Stimulated activated CD8-positive, alpha-beta memory T cell treated with anti-CD3 and anti-CD28 coated beads, Interleukin-4, amount 100 ng/mL, for 4 hours (primary cell): ENCODE measurements at places on chromosomes 7 and 10.

DNA sequence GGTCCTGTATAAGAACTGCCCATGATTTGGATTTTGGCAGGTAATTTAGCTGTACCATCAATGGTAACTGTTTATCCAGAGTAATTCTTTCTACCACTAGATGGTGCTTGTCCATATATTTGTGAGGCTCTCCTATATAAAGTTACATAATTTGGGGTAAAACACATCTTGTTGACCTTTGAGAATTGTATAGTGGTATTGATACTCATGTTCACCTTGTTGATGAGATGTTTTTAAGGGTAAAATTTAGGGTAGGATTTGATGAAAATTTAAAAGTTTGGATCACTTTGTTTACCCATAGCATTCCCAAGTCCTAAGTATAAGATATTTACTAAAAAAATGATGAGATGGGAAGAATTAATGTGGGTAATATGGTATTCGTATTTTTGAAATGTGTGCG, 31.6 kb downstream of the ST7 start:
- no peak for DNase-seq

- DNase-seq, result no peak
These were observed 96.3 kb downstream of the HIF1AN start for GRCh38 chr10:100632027-100632426.

DNA sequence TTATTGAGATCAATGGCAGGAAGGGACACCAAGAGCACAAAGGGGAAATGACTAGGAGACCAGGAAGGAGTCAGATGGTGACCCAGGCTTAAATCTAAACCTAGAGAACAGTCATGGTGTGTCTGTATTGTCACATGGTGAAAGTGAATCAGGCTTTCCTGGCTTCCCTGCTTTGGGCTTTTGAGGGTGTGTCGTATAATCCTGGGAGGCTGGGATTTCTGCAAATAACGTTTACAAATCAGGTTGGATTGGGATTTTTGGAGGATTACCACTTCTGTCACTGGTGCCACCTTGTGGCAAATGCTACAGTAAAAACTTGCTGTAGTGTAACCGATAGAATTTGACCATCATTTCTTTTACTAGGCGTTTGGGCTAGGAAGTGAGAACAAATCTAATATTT, 502.6 kb downstream of the NRG3 start:
- no peak for DNase-seq

GRCh38 chr10:70223728-70224127, 9.5 kb downstream of the PPA1 start:
- no peak for DNase-seq

GRCh38 chr10:130545122-130545521, 408.9 kb downstream of the GLRX3 start:
- DNase-seq, result no peak

DNA sequence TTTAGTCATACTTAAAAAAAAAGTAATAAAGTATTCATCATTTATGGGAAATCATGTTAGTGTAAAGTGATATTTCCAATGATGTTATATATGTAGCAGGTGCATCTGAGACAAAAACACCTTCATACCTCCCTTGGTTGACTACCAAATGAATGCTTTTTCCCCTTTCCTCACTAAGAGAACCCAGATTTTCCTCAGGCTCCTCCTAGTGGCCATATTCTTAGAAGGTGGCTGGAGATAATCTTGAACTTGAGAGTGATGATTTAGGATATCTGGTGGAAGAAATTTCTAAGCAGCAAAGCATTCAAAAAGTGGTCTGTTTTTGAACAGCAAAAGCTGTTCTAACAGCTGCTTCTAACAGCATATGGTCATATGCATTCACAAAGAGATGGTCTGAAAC, 16.8 kb upstream of the DNAH11 start:
- DNase-seq, result no peak

- DNase-seq, result no peak
These were observed 39.3 kb downstream of the RABGEF1 start for GRCh38 chr7:66779669-66780409.

DNA sequence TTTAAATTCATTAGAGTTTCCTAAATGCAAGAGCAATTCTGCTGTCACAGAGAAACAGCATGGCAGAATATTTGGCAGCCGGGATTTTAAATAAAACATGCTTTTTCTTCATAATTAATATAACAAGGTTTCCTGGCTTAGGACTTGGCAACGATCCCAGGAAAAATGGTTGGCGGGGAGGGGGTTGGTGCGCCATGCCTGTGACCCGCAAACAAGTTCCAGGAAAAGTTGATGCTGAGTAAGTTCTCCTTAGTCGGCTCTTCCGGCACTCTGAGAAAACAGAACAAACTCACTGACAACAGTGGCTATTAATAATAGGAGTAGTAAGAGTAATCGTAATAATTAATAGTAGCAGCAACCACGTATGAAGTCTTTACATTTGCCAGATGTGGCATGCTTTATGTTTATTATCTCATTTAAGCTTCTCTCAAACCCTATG, 4.6 kb downstream of the HABP2 start:
- DNase-seq, result no peak

DNA sequence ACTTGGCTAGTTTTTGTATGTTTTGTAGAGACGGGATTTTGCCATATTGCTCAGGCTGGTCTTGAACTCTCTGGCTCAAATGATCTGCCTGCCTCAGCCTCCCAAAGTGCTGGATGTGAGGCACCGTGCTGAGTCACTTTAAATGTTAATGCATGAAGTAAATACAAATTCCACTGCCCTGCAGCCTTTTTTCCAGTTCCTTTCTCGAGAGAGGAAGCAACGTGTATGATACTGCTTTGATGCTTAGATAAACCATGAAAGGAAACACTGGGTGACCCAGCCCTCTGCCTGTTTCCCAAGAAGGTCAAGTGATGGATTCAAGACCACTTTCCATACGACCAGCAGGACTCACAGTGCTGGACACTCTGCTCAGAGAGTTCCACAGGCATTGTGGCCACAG, 11.3 kb upstream of the MRPS24 start:
- no peak for DNase-seq

DNA sequence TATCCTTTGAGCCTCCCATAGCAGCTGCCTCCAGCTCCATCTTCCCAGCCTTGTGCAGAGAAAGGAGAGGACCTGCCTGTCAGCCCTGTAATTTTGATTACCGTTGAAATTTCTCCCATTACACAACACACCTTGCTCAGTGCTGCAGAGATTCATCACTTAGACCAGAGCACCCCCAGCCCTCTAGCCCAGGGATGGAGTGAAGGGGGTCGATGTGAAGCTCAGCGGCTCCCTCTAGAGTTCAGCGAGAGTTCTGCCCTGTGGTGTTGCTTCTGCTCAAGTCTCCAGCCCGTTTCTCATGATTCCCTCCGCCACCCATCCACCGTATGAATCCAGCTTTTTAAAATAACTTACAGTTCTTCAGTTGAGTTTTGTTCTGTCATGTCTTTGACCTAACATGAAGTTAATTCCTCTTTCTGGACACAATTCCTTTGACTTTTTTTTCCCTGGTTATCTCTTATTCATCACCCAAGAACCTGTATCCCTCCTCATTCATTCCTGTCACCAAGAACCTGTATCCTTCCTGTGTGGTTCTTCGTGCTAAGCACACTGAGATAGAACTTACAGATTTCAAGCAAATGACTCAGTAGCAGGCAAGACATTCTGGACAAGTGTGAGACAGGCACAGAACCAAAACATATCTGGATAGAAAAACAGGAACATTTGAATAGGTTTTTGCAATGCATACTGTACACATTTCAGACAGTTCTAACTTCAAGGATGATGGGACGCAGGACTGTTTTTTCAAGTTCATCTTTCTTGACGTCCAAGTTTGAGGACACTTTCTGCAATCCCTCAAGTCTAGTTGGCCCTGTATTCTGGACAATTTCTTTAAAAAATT, 35.0 kb upstream of the ZNF32 start:
- DNase-seq, result no peak

GRCh38 chr10:58262766-58263165, 4.9 kb downstream of the IPMK start:
- no peak for DNase-seq

DNA sequence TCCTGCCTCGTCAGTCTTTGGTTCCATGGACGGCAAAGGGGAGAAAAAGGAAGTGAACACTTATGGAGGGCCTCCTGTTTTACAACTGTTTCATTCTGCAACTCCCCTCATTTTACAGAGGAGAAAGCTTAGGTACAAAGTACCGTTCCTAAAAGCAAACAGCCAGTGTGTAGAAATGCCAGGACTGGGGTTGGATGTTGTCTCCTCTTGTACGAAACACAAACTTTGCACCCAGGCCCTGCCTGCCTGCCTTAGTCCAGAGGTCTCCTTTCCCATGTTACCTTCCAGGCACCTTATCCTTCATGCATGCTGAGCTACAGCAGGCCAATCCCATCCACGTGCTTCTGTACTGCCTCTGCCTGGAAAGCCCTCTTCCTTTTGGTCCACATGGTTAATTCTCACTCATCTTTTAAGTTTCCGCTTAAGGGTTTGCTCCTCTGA, 86.0 kb downstream of the ICA1 start:
- DNase-seq, result no peak

- no peak for DNase-seq
These were observed 1.8 kb downstream of the VCL start for GRCh38 chr10:73999703-74000102.

DNA sequence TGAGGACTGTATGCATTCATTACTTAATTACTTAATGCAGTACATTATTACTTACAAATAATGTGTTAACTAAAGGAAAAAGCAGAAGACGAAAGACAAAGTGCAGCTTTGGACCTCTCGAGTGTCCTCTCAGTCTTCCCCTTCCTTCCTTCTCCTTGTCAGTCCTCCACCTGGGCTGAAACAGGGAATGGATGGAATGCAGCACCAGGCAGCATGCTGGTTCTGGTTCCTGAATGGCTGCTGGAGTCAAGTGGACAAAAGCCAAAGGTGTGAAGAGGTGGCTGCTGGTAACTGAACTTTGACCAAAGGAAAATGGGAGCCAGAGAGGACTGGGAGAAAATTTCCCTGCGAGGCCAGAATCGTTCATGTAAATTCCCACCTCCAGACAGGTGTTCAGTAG, 179.5 kb downstream of the GPAM start:
- no peak for DNase-seq

DNA sequence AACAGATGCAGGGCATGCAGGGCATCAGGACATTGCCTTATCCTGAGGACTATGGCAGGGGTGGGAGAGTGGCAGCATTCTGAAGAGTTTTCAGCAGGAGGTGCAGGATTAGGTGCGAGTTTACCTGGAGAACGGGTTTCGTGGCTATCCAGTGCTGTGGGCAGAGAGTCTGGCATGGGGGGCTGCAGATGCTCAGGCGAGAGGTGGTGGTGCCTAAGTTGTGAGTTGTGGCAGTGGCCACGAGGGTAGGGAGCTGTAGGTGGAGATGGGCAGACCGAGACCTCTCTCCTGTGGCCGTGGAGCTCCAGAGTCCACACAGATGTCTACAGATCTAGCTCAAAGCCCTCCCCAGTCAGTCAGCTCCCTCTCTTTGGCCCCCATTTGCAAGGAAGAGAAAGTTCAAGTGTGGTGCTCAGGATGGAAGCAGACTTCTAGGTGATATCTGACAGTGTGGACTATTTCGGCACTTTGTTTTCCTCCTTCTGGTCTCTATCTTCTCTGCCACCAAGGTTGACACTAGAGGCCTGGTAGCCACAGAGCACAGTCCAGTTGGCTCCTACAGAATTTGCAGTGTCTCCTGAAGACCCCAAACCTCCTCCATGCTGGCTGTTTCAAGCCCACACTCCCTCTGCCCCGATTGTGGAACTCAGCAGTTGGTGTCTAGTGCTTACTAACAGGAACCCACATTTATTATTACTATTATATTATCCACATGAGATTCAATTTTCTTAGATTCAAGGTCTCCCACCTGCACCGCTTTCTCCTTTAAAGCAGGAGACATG, 955.7 kb upstream of the ZNF722 start:
- DNase-seq, result no peak

GRCh38 chr10:32065856-32066255, 9.6 kb upstream of the KIF5B start:
- no peak for DNase-seq

DNA sequence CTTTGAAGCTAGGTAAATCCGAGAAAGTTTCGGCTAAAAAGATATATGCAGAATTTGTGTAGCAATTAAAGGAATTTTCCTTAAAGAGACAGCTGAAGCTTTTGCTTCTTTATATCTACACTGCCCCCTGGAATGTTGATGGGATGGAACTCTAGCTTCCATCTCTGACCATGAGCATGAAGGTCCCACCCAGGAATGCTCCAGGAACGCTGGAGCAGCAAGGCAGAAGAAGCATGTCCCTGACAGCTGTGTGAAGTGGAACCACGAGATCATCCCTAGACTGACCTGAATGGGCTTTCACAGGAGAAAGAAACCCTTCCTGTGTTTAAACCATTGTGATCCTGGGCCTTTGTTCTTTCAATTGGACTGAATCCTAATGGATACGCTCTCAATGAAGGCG, 99.7 kb upstream of the NOBOX start:
- DNase-seq, result no peak

DNA sequence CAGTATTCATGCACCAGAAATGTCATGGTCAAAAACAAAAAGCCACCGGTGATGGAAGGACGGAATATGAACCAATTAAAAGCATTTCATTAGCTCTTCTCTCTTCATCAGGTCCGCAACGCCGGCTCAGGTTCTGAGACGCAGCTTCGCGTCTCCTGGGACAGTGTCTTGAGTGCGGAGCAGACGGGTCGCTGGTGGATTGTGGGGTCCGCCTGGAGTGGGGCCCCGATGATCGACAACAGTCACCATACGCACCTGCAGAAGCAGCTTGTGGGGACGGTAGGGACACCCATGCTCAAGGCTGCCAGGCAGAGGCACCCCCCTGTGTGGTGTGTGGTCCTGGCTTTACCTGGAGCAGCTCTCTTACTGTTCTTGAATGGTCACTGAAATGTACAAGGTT, 13.4 kb downstream of the NOM1 start:
- DNase-seq, result no peak

DNA sequence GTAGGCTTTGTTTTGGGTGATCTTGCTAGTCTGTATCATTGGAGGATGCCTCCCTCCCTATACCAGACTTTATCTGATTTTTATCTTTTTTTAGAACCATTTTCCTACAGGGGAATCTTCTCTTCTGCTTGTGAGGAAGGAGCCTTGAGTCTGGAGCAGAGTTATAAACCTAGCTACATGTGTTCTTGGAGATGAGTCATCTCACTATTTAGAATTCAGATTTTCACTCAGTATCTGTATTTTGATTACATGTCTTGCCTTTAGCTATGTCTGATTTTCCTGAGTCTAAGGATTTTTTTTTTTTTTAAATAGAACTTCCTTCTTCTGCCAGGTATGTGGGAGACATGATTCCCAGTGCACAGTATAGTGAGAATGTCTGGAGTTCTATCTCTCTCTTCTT, 211.6 kb upstream of the MBL2 start:
- no peak for DNase-seq

DNA sequence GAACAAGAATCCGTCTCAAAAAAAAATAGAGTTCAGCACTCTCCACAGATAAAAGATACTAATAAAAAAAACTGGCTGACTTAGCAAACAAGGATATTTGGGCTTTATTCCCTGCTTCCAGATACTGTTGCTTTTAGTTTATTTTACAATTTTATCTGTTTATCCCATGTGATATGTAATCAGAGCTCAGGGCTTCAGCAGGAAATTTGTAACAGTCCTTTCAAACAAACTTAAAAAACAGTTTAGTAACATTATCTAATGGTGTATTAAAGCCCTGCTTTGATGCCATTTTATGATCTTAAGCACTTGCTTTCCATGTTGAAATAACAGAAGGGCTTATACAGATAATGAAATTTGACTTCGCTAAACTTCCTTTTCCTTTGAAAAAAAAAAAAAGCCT, 28.1 kb downstream of the DCLRE1A start:
- no peak for DNase-seq
